GM18507 (cell line): ENCODE measurements at places on chromosomes 7 and 10.

DNA sequence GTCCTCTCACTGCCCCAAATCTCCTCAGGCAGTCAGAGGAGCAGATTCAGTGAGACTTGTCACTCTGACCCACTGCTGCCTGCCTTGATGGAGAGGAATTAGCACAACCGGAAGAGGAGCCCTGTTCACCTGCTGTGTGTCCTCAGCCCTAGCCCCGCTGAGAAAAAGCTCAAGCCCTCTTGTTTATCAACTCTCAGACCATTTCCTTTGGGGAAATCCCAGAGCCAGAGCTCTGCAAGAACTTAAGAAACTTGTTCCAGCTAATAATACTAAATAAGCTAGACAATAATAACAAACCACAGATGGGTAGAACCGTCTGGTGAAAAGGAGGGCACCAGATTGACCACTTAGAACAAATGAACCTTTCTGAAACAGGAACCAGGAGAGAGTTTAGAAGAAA is 37.7 kb upstream of the ITGB1 start:
- DNase-seq = no peak

DNA sequence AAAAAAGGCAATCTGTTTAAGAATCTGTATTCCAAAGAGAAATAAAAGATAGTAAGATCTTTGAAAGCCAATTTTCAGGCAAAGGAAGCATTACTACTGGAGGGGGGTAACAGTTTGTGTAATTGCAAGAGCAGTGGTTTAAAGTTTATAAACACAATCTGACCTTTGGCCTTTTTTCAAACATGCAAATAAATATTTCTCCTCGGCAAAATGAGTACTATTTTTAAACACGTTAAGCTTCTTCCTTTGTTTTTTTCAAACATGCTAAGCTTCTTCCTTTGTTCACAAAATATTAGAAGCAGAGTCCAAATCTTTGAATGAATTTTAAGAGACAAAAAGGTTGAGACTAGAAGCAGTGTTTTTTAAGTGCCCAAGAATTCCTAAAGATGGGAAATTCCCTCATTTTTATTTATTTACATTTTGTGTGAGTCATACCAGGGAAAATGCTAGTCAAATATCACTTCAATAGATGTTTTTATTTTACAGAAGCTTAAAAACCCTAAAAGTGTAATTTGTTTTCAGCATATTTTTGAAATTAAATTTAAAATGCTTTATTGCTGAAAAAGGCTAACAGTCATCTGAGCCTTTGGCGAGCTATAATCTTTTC is 229.3 kb downstream of the GPR37 start:
- DNase-seq = no peak

- no peak for DNase-seq
Observed at GRCh38 chr7:21064698-21065648, 278.3 kb upstream of the SP8 start.

- DNase-seq = no peak
Observed at GRCh38 chr10:132390170-132390920, 6.7 kb upstream of the PWWP2B start.

DNA sequence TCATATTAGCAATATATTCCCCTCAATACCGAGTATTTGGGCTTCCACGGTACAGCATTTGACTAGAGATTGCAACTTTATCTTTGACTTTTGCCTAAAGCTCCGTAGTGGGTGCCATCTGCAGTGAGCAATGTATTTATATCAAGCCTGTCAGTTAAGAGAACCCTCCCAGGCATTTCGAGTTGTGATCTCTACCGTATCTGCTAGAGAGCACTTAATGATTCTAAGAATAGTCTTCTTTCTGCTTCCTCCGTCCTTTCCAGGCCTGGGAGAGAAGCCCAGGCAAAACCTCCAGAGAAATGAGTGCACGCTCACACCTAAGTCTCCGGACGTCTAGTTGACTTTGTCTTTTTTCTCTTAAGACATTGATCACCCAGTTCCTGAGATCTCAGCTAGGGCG is 210.6 kb downstream of the KLF6 start:
- DNase-seq = no peak

GRCh38 chr10:61391281-61391680 is 61.9 kb downstream of the TMEM26 start:
- DNase-seq = no peak

DNA sequence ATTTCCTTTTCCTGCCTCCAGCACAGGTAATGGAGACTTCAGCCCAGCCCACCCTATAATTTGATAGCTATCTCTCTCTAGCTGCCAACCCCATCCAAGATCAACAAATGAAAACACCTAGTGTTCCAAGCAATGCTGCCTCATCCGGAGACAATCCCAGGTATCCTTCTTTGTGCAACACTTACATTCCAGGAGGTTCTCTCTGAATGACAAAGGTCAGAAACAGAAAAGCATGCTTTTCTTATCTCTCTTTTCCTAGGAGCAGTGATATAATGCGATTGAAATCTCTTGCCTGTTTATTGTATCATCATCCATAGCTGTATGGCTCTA is 699.3 kb downstream of the INHBA start:
- no peak for DNase-seq

DNA sequence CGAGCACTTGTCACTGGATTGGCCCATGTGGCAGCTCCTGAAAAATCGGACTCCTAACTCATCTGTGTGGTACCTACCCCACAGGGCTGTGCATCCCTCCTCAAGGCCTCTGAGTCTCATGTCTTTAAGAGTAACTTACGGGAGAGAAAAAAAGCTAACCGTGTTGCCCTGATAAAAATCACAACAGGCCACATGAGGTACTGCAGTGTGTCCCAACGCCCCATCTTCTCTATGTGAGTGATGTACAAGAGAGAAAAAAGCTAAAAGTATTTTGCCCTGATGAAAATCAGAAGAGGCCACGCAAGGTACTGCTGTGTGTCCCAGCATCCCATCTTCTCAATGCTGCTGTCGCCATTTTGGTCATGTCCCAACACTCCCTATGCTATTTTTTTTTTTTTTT is 41.2 kb upstream of the ADRB1 start:
- DNase-seq = no peak

- DNase-seq = peak; percentile 36
Observed at GRCh38 chr7:139620676-139621344, 97.3 kb downstream of the CLEC2L start.

- no peak for DNase-seq
Observed at GRCh38 chr7:153503093-153503492, 549.1 kb upstream of the DPP6 start.

DNA sequence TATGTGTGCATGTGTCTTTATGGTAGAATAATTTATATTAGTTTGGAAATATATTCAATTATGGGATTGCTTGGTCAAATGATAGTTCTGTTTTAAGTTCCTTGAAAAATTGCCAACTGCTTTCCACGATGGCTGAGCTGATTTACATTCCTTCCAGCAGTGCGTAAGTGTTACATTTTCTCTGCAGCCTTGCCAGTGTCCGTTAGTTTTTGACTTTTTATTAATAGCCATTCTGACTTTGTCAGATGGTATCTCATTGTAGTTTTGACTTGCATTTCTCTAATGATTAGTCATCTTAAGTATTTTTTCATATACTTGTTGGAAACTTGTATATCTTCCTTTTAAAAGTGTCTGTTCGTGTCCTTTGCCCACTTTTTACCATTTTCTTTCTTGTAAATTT is 434.2 kb upstream of the POT1 start:
- no peak for DNase-seq

DNA sequence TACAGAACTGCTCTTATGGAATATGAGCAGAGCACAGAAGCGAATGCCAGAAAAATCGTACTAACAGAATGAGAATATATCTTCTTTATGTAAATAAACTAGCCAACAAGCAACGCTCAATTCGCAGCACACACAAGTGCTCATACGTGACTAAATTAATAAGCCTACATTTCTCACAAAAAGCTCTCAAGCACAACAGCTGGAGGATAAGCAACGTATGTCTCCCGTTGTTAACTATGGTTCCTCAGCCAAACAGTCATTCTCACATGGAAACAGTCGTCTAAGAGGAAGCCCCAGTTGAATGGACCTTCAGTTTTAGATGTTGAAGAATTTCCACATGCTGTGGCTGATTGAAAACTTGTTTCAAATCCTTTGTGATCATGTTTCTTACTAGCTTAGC is 110.4 kb downstream of the PKD1L1 start:
- no peak for DNase-seq

GRCh38 chr10:69479240-69480067 is 28.2 kb downstream of the TSPAN15 start:
- no peak for DNase-seq

GRCh38 chr10:104479906-104480593 is 126.4 kb downstream of the CFAP58 start:
- DNase-seq = no peak

DNA sequence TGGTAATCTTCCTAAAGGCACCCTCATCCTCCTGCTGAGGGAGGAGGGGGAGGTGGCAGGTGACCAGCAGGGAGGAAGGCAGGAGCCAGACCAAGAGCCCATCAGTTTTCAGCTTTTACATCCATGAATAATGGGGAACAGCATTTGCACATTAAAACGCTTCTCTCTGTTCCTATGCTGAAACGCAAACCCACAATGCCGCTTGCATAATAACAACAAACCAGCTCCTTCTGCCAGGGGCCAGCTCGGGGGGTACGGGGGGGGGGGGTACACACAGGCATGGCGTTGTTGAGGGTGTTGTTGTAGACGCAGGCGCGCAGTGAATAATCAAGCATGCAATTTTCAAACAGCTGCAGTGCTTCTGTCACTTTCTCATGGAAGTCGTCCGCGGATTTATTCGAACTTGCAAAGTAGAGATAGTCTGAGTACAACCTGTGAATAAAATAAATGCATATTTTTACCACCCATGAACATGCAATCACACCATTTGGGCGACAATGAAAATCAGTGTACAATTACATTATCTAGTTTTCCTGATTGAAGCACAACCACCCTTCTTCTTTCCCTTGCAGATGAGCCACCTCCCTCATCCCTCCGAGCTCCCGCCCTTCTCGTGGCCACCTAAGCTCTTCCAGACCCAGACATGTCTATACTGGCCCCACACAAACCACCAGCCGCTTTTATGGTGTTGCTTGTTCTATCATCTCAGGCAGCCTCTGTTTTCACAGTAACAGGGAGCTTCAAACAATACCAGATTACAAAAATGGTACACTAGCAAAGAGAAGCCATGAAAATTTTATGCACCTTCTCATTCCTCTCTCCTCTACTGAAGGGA is 72.2 kb downstream of the CHST15 start:
- no peak for DNase-seq

GRCh38 chr10:101441541-101442455 is 87.8 kb downstream of the BTRC start:
- peak; percentile 15 for DNase-seq

GRCh38 chr7:144821067-144821466 is 14.8 kb downstream of the TPK1 start:
- DNase-seq = no peak

- DNase-seq = no peak
Observed at GRCh38 chr7:17407229-17407628, 108.8 kb downstream of the AHR start.

DNA sequence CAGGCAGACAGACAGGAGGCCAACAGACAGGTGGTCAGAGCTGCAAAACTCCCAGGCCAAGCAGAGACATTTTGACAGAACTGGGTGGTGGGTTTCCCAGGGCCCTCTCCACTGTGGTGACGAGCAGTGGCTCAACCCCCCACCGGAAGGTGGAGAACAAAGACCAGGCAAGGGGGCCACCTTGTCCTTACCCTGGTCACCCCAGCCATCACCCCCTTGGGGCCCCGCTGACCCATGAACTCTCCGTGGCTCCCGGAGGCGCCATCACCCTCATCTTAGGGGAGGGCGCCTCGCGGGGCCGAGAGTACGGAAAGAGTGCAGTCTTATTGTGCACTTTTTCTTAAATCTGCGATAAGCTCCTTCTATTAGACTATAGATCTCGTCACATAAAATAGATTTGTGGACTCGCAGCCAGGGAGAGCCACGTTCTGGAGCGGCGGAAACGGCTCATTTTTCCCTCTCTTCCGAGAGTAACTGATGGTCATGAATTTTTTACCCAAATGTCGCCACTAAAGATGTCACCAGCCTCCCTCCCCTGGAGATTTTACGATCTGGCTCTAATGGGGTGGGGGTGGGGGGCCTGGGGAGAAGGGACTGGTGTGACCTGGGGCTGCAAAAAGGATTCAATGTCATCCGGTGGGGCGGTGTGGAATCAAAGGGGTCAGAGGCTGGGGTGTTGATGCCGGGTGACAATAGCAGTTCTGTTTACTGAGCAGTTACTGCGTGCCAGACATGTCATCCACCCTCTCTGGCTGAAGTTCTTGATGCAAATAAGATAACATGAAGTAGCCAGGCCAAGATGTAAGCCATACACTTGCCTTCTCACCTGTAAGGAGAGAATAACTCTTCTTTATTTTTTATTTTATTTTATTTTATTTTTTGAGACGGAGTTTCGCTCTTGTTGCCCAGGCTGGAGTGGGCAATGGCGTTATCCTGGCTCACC is 71.1 kb upstream of the MYL10 start:
- no peak for DNase-seq

DNA sequence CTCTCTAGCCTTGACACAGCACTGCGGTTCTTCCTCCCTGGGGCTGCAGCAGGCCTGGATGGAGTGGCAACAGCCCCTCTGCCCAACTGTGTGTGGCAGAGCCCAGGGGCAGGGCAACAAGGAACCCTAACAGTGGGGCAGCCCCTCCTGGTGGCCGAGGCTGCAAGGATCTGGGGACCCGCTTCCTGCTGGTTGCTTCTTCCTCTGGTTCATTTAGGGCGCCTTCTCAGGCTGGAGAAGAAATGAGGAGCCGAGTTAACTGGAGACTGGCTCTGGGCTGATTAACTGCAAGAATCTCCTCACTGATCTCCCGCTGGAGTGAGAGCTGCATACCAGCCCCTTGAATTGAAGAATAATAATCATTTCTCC is 80.1 kb upstream of the EMX2 start:
- DNase-seq = no peak

- no peak for DNase-seq
Observed at GRCh38 chr7:22697876-22698606, 29.0 kb upstream of the IL6 start.

- no peak for DNase-seq
Observed at GRCh38 chr10:88592906-88593305, 6.3 kb downstream of the LIPJ start.

DNA sequence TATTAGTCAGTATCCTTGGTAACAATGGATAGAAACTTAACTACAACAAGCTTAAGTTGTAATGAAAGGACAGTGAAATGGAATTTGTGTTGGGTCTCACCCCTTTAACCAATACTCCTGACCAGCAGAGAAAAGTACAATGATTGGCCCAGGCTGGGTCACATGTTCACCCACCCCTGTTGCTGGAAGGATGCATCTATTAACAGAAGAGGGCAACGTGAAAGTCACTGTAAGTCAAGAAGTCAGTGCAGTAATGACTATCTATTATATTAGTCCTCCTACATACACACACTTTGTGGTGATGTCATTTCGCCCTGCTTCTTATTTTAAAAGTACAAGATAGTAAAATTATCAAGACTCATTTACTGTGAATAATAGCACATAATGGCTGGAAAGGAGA is 16.2 kb downstream of the PNLIPRP2 start:
- no peak for DNase-seq

DNA sequence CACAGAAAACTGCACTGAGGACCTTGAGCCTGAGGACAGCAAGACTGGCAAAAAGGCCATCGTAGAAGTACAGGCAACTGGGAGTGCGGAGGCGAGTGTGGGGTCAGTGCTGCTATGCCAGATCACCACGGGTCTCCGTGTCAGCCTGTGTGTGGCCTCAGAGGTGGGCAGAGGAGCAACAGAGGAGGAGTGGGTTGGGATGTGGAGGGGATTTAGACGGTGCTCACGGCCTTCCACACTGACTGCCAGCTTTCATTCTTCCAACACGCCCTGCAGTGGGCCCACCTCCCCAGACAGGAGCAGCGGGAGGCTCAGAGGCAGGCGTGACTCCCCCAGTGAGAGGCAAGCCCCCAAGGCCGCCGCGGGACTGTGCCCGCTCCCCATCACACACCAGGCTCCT is 17.0 kb upstream of the ZMIZ1 start:
- DNase-seq = no peak
